ENCODE measurements at places on chromosomes 1 and 21.

GRCh38 chr1:217360510-217360909 is 270.4 kb downstream of the GPATCH2 start:
- no peak for DNase-seq

GRCh38 chr1:51956528-51957509 is 33.7 kb downstream of the RAB3B start:
- DNase-seq: no peak

DNA sequence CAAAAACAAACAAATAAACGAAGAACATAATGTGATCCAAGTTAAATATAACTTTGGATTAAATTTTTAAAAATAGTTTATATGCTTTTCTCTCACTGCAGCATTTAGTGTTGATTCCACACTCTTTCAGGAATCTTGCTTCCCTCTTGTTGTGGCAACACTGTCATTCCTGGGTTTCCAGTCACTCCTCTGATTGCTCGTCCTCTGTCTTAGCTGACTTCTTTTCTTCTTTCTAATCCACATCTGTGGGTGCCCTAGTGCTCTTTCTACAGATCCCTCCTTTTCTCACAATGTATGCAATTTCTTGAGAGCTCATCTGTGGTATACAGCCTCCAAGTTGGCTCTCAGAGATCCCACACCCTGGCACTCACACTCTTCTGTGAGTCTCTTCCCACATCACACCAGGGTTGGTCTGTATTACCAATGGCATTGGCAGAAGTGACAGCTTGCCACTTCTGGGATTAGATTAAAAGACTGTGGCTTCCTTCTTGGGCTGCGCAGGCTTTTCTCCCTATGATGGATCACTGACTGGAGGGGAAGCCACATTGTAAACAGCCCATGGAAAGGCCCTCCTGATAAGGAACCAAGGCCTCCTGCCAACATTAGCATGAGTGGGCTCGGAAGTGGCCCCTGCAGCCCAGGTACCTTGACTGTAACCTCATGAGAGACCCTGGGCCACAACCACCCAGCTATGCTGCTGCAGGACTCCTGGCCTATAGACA is 11.5 kb upstream of the MYOC start:
- DNase-seq: no peak

DNA sequence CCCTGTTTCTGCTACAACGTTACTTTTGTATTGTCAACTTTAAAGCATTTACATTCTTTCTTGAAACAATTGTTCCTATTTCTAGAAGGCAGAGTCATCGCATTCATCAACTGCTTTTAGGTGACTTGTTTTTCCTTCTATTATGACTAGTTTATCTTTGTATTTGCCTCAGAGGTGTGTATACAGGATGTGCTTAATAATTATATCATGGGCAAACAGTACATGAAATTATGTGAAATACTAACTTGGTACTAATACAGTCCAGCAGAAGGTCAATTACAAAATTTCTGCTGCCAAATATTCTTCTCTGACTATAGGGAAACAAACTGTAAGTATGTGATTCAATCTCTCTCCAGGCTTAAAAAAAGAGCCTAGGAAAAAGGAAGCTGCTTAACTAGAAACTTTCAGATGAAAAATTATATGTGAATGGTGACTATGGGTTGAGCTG is 101.6 kb downstream of the C4BPA start:
- no peak for DNase-seq

DNA sequence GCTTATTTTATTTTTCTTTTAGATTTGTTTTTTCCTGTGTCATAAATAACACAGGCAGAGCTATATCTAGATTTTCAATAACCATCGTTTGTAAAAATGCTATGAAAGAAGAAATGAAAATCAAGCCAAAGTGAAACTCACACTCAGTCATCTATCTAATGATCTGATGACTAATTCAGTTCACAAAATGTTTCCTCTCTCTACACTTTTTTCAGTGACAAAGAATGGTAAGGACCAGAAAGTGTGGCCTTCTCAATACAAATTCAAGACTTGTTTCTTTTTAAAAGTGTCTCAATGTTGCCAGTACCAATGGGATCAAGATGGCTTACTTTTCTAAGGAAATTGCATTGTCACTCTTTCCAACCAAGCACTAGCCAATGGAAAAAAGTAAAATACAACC is 282.8 kb upstream of the PKN2 start:
- DNase-seq: no peak

- DNase-seq: no peak
These were observed 90.4 kb downstream of the KCNN3 start for GRCh38 chr1:154779551-154780189.

GRCh38 chr1:228555074-228555994 is 68.2 kb downstream of the RNF187 start:
- no peak for DNase-seq

DNA sequence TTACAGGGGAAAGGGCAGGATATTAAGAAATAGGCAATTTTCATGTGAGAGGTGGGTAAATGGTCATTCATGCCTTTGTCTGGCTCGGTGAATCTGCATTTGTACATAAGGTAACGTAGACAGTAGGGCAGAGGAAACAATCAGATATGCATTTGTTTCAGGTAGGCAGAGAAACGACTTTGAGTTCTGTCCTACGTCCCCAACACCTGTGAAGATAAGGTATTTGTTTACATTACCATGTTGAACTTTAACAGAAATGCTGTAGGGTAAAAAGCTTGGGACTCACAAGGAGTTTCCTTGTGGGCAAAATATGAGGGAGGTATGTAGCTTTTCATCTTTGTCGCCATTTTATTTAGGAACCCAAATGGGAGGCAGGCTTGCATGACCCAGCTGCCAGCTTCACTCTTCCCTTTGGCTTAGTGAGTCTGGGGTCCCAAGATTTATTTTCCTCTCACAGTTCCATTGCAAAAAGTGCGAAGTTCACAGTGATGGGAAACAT is 31.4 kb downstream of the B3GALT5 start:
- no peak for DNase-seq

GRCh38 chr1:167860231-167860923 is 53.6 kb downstream of the ADCY10 start:
- DNase-seq: no peak

- DNase-seq: no peak
These were observed 633.8 kb downstream of the NCAM2 start for GRCh38 chr21:21631961-21632360.

DNA sequence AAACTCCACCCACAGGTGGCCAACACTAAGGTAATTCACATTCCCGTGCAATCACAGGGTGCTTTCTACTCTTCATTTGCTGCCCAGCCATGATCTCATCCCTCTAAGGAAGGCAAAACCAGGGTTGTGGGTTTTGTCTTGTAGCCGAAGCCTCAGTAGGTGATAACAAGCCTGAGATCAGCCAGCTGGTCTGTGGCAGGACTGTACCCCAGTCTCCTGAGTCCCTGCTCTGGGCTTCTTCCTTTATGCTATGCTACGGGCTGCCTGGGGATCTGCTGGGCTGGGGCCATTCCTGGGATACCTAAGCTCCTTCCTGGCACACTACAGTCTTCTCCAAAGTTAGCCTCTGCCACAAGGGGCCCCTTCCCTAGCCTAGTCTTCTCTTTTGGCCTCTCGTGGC is 9.8 kb downstream of the PPFIA4 start:
- no peak for DNase-seq

DNA sequence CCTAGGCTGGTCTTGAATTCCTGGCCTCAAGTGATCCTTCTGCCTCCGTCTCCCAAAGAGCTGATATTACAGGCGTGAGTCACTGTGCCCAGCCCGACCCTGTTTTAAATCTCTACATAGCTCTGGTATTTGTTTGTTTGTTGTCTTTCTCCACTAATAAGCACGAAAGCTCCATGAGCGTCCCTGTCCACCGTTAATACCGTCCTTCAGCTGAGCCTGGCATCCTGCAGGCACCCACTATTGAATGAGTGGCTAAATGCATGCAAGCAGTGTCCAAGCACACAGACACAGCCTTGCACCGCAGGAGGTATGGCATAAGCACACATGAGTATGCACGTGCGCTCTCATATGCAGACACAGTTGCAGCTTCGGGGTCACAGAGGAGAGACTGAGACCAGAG is 4.5 kb upstream of the COL16A1 start:
- DNase-seq: no peak

DNA sequence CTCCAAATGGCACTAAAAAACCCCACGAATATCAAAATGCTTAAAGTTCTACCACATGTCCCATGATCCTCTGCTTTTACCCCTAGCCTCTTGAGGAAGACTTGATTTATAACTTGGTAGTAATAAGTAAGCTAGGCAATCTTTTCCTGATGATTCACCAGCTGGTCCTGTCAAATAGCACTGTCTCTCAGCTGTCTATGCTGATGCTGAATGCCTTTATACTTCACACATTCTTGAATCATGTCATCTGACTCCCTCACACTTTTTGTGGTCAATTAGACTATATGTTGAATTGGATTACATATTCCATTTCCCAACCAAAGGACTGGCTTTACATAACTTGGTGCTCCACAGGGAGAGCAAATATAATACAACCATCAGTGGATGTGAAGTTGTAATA is 16.6 kb downstream of the C21orf91 start:
- DNase-seq: no peak

DNA sequence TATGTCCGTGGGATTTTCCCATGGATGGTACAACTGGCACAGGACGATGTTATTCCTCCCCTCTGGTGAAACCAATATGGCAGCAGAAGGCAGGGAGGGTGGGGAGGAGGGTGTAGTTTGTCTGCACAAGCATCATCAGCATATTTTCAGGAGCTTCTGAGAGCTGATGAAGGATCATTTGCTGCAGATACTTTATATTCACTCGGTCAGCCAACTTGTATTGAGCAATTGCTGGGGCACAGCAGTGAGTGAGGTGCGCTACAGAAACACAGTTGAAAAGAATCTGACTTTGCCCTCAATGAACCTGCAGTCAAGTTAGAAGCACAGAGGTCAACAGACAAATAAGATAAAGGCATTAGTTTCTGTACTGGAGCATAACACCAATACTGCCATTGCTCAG is 13.0 kb downstream of the PKP1 start:
- DNase-seq: no peak

GRCh38 chr1:57800376-57800775 is 376.5 kb upstream of the DAB1 start:
- DNase-seq: no peak

DNA sequence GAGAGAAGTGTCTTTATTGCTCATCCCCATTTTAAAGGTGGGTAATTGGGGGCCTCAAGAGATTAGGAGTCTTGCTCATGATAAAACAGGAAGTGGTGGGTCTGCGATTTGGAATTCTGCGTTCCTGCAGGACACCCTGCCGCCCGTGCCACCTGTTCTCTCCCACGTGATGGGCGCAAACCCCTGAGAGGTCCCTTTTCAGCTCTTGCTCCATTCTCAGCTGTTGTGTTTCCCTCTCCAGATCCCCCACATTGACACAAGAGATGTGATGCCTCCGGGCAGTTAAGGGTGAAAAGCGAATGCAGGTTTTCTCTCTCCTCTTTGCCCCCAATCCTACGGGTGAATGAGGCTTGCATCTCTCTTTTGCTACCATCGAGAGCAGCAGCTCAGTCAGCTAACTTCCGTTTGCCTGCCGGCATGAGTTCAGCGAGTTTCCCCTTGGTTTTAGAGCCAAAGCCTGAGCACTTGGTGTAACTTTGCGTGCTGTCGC is 57.5 kb downstream of the KIF26B start:
- DNase-seq: no peak

- DNase-seq: no peak
These were observed 2.2 kb downstream of the RNF19B start for GRCh38 chr1:32962248-32962896.

DNA sequence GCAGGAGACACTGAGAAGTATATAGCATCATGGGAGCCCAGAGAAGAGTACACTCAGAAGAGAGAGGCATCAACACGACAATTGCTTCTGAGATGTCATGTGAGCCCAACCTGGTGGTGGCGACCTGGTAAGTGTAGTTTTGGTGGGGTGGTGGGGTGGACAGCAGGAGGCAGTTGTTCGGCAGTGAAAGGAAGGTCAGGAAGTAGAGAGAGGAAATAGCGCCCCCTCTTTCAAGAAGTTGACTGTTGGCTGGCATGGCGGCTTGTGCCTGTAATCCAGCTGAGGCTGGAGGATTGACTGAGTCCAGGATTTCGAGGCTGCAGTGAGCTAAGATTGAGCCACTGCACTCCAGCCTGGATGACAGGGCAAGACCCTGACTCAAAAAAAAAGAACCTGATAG is 12.6 kb downstream of the RSPO1 start:
- DNase-seq: no peak

DNA sequence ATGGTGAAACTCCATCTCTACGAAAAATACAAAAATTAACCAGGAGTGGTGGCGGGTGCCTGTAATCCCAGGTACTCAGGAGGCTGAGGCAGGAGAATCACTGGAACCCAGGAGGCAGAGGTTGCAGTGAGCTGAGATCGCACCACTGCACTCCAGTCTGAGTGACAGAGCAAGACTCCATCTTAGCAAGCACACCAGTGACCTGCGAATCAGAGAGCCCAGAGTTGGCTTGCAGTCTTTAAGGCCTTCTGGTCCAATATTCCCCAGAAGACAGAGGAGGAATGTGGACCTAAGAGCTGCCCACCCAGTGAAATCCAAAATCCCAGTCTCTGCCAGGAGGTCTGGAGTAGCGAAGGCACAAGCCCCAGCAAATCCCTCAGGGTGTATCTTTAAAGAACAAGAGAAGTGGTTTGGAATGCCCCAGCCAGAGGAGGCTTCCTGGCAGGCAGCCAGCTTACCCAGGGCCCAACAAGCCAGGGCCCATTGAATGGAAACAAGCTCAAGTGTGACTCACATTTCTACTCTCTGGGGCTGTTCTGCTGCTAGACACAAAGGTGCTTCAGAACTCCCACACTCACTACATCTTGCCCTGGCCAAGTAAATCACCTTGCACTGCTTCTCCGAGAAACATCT is 23.9 kb downstream of the GPR161 start:
- DNase-seq: no peak
